CD4-positive, alpha-beta T cell (primary cell): ENCODE measurements at places on chromosomes 4 and X.

DNA sequence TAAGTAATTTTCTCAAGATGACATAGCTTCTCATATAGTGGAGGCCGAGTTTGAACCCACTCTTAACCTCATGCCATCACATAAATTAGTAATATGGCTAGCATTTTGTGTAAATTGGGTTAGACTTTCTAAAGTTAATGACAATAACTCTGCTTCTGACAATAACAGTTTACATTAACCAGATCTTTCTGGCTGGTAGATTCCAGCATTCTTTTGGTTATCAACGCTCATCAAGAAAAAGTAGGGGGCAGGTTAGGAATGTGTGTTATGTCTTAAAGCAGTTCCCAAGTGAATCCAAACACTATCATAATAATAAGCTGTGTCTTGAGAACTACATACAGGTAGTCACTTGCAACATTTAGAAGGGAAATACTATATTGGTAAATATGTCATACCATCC is 162.5 kb downstream of the PRDM5 start:
- no peak for DNase-seq

GRCh38 chr4:83558680-83559079 is 22.8 kb downstream of the GPAT3 start:
- no peak for DNase-seq

- DNase-seq, result no peak
Measured at GRCh38 chrX:154525606-154526490, 9.8 kb upstream of the FAM3A start.

DNA sequence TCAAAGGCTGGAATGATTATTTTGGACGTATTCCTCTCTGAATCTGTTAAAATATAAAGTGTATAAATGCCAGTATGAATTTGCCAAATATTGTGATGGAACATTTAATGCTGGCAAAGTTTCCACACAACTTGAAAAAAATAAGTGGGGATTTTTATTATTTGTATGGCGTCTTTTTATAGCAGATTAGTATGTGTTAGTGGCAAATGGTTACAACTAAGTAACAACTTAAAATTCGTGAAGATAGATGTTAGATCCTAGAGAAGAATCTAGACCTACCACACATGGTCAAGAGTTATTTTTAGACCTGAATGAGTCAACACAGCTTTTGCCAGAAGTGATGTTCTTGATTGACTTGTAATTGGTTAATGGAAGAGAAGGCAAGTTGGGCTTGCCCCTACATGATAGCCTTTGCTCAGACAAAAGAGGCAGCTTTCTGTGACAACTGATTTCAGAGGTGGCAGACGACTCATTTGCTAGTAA is 4.8 kb downstream of the CPE start:
- no peak for DNase-seq

DNA sequence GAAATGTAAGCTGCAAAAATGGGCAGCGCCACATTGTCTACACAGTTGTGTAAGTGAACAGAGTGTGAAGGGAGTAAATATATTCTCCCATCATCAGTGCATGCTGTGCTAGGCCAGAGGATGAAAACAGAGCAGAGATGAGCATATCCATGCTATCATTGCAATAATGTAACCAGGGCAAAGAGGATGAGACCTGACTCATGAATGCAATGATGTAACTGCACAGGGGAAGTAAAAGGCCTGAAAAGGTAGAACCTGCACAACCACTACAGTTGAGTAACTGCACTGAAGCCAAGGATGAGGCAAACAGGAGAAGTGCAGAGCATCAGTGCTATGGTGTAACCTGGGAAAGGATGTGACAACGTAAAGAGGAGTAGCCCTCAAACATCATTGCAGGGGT is 220.4 kb upstream of the FAM47C start:
- DNase-seq, result no peak

DNA sequence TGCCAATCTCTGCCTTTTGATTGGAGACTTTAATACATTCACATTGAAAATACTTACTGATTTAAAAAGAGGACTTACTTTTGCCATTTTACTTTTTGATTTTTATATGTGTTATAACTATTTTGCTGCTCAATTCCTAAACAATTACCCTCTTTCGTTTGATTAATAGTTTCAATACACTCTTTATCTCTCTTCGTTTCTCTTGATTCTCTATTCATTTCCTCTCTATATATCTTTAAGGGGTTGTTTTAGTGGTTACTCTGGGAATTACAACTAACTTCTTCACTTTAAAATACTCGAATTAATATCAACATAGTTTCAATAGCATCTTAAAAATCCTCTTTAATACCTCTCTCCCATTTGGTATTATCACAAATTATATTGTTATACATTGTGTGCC is 116.6 kb downstream of the PTCHD1 start:
- DNase-seq, result no peak

- DNase-seq, result no peak
Measured at GRCh38 chr4:98501383-98501782, 157.0 kb downstream of the TSPAN5 start.

DNA sequence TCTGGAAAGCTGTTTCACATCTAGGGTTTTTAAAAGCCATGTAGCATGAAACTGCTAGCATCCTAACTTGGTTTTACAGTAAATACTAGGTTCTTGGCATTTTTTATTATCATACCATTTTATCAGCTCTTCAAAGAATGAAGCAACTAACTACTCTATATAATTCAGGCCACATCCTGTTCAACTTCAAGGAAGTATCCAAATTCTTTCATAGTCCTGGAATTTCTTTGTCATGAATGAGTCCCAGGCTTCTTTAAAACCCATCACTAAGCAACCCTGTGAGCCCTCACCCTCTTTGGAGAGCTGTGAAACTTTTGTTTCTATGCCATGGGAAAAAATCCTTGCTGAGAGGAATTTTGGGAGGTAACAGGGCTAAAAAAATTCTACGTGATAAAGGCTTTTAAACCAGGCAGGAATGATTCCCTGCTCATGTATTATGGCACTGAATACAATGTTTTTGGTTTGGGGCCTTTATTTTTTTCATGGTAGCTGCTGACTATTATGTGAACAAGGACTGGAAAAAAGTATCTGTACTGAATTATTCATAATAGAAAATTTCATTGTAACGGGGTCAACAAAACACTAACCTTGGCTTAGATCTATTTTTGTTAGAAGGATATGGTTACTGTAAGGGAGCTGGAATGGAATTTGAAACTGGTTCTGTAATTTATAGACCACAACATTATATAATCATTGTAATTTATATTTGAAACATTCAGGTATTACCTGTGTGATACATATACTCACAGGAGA is 164.9 kb downstream of the DCTD start:
- DNase-seq, result no peak

DNA sequence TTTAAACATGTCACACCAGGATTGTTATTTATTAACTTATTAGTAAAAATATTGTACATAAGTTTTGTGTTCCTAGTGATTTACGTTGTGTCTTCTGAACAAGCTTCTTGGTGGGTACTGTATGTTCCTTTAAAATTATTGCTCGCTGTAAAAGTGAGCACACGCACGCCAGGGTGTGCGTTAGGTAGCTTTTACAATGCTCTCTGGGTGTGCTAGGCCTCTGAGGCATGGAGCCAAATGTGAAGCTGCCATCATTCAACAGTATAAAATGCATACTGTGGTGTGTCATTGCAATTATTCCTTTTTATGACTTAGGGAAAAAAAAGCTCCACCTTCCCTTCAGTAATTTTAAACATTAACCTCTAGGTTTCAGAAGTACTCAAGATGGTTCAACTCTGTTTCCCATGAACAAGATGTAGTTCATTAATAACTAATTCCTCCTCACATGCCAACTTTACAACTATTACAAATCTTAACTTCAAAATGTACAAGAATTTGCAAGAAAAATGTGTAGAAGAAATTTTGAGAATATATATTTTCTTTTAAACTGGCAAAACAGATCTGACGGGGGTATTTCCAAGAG is 42.4 kb downstream of the ATOH1 start:
- no peak for DNase-seq

DNA sequence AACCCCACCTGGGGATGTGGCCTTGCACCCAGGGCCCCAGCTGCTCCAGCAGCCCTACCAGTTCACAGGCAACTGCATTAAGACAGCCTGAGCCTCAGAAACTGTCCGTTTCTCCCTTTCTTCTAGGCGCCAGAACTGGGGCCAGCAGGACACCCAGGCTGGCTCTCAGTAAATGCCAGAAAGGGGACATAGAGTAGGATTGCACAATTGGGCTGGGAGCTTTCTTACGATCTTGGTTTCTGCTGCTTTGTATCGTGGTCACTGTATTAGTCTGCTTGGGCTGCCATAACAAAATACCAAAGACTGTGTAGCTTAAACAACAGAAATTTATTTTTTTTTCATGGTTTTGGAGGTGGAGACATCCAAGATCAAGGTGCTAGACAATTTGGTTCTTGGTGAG is 48.4 kb downstream of the NALF2 start:
- DNase-seq, result no peak
